Natural killer cell (primary cell): ENCODE measurements at places on chromosomes 3 and 15.

DNA sequence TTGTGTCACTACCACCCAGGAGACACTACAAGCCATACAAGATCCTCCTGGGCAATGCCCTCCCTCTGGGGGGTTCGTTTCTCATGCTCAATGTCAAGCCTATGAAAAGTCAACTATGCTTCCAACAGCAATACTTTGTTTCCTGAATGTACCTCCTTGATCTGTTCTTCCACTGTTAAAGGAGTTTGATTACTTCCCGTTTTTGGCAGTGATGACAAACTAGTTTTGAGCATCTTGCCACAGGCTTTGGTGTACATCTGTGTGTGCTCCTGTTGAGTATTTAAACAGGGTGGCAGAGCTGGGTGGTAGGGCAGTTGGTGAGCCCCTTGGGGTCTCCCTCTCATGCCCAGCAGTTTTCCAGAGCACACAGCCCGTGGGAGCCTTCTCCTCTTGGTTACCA is 81.4 kb downstream of the IL12A start:
- no peak for DNase-seq

GRCh38 chr15:28923726-28924280 is 38.0 kb downstream of the APBA2 start:
- DNase-seq: no peak

- no peak for DNase-seq
Observed at GRCh38 chr3:50412231-50412754, 53.0 kb upstream of the TMEM115 start.

GRCh38 chr3:118501152-118501551 is 533.5 kb downstream of the IGSF11 start:
- DNase-seq: no peak

GRCh38 chr15:62758126-62758951 is 284.2 kb upstream of the TPM1 start:
- no peak for DNase-seq

DNA sequence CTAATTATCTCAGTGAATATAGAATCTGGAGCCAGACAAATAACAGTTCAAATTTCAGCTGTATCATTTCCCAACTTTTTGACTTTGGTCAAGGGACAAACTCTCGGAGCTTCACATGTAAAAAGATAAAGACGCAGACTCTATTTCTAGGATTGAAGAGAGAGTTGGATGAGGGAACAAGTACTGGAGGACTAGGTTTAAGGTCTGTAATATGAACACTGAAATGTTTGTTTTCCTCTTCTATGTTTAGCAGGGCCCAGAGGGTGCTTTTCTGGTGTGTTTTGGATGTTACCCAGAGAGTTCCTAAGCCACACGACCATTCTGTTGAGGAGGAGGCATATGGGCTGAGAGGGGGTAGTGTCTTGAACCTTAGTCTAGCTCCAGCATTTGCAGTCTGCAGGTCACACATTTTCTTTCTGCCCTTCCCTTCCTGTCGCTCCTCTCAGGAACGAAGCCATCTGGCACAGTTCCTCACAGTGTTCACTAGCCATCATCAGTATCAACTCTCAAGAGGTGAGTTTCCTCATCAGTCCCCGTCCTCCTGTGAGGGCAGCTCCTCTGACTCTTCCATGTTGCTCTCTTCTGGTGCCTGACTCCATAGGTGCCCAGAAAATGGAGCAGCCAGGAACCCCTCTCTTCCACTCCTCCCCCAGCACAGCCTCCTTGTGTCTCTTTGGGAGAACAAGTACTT is 250.1 kb downstream of the SQOR start:
- no peak for DNase-seq

GRCh38 chr15:87021751-87022150 is 942.1 kb downstream of the AGBL1 start:
- DNase-seq: no peak
